Hindlimb muscle (tissue), 1 donor: ENCODE measurements at places on chromosomes 6 and 20.

- DNase-seq, result no peak
Observed at GRCh38 chr6:157505912-157506491, 125.0 kb downstream of the ZDHHC14 start.

DNA sequence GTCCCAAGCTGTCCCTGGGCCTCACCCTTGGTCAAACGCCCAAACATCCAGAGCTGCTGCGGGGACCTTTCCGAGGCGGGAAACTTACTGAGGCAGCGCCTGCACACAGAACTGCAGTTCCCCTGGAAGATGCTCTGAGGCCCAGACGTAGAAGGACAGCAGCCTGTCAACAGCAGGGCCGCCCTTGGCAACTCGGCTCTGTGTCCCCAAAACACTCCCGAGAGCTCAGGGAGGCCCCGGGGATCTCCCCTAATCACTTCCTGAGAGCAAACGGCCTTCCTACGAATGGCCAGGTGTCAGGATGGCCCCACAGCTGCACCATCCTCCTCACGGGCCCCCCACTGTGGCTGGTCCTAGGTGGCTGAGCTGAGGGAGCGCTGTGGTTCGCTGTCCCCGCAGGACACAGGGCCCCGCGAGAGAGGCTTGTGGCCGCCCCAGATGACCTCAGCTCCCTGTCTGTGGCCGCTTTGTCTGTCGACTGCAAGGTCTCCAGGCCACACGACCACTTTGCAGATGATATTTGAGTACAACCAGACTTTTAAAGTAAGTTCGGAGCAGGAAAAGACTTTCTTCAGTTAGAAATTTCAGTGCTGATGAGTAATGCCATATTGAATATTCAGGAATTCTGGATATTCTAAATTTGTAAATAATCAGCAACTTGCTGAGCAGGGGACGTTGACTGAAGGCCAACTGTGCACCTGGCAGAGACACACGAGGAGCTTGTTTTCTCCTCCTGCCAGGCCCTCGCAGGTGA lies 46.0 kb downstream of the DLL1 start:
- no peak for DNase-seq

GRCh38 chr6:138953451-138953850 lies 34.6 kb downstream of the REPS1 start:
- DNase-seq, result no peak

GRCh38 chr6:33001685-33002084 lies 7.7 kb downstream of the HLA-DOA start:
- DNase-seq, result no peak

- DNase-seq, result no peak
Observed at GRCh38 chr6:2718334-2719092, 32.2 kb downstream of the MYLK4 start.

- no peak for DNase-seq
Observed at GRCh38 chr20:21820688-21821087, 115.2 kb downstream of the PAX1 start.

DNA sequence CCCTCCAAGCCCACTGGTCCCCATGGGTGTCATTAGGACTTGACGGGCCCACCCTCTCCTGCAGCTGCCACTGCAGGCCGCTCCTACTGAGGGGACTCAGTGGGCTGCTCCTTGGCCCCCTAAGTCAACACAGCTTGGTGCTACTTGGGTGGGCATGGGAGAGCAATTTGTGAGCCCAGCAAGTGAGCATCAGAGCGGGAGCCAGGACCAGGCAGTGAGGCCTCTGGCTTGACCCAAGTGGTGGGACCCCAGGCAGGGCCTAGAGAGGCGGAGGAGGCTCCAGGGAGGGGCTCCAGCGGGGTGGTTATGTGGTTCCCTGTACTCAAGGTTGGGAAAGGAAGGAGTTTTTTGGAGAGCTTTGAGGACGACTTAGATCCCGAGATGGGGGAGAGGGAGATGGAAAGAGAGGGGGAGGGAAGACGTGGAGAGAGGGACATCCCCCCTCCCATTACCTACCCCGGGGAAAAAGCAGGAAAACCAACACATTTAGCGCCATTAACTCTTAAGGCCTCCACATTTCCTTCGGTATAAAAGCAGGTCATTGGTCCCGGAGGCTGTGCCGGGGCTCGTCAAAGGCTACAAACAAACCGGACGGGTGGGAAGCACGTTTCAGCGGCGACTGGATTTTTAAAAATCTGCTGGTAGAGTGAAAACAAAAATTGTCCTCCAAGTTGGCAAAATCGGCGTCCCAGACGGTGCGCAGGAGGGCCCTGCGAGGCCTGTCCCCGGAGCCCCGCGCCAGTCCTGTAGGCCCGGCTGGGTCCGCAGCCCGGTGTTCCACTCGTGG lies 8.8 kb downstream of the FOXC1 start:
- no peak for DNase-seq

GRCh38 chr20:19916531-19917485 lies 100.4 kb upstream of the NAA20 start:
- DNase-seq, result no peak

GRCh38 chr6:36805096-36805797 lies 34.0 kb downstream of the CPNE5 start:
- no peak for DNase-seq

- DNase-seq, result no peak
Observed at GRCh38 chr20:62535964-62536363, 60.2 kb upstream of the GATA5 start.

DNA sequence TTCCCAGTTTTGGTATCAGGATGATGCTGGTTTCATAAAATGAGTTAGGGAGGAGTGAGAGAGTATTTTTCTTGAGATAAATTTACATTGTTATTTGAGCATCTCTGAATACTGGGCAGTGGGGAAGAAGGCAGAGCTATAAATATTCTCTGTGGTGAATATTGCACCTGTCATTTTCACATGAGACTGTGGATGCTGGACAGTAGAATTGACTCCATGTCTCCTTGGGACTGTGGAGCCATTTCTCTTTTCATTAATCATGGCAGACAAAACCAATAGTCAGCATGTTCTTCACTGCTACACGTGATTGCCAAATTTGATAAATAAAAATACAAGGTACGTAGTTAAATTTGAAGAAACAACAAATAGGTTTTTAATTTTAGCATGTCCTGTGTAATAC lies 81.2 kb upstream of the PHACTR1 start:
- DNase-seq, result no peak

DNA sequence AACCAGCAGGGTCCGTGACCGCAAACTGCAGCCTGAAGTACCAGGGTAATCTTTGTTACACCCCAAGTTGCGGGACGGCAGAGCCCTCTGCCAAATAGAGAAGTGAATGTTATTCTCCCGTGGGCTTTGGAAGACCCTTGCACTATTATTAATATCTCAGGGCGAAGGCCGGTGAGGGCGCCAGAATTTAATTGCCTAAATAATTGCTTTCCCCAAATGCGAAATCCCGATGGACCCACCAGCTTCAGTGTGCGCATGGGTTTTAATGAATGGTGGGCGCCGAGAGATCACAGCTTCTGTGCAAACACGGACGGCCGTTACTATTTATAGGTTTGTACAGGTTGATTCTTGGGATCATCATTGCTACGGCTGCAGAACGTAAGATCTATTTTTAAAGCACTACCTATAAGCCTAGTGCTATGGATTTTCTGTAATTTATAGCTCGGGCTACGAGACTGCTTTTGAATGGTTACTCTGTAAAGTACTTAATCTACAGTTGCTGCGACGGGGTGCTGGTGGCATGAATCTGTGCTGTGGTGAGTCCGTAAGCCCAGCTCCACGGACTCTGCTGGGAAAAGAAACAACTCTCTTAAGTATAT lies 15.2 kb upstream of the PHACTR3 start:
- no peak for DNase-seq

- DNase-seq, result no peak
Observed at GRCh38 chr6:159117563-159117962, 51.6 kb upstream of the FNDC1 start.

GRCh38 chr20:22525821-22526220 lies 58.6 kb downstream of the FOXA2 start:
- DNase-seq, result no peak

DNA sequence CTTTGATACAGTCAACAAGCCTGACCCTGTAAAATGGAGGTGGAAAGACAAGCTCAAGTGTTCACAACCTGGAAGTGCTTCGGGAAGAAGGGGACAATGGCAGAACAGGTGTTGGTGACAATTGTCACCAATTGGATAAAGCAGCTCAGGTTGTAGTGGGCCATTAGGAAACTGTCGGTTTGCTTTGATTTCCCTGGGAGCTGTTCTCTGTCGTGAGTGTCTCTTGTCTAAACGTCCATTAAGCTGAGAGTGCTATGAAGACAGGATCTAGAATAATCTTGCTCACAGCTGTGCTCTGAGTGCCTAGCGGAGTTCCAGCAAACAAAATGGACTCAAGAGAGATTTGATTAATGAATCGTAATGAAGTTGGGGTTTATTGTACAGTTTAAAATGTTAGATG lies 15.0 kb downstream of the CCR6 start:
- no peak for DNase-seq

DNA sequence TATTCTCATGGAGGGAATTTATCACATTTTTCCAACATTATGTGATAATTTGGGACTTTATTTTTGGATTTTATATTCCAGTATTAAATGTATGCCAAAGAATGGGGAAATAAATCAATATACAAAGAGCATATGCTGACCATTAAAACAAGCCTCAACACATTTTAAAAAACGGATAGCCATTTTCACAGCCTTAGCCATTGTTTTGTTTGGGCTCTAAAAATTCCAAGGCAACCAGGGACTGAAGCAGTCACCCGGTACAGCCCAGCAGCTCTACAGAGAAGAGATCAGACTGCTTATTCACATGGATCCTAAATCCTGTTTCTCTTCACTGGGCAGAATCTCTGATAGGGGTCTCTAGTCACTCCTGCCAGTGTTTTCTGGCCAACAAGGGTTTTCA lies 150.2 kb upstream of the OGFRL1 start:
- peak; percentile 37 for DNase-seq

GRCh38 chr20:37570419-37570818 lies 42.7 kb upstream of the BLCAP start:
- no peak for DNase-seq

DNA sequence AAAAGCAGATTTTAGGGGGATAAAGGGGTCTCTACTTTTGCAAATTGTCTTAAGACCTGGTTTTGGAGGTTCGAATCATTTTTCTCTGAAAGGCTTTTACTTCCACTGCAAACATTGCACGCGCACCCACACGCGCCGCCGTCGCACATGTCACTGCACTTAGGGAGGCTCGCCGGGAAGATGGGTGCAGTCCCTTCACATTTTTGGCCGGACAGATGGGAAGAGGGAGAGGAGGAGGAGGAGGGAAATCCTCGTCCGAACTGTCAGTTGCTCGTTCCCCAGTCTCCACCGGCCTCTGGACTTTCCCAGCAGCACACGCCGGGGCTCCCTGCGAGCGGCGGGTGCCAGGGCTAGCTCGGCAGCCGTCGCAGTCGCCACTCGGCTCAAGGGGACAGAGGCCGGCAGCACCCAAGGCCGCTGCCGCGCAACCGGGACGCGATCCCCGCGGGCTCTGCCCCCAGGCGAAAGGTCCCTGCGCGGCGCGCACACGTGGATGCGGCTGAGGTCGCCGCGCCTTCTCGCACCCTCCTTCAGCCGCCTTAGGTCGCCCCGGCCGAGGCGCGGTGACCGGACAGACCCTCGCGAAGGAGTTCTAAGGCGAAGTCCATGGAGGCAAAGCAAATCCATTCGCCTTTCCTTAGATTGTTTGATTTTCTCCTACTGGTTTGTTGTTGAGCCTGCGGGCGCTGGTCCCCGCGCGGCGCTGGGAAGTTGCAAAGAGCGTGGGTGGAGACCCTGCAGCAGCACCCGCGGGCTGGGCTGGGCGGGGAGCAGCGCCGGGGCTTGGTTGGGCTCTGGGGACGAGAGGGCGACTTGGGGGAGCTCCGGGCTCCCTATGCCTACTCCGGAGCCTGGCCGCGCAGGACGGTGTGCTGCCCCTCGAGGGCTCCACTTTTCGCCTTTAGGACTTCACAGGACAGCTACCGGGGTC lies 1.2 kb downstream of the MYB start:
- no peak for DNase-seq

DNA sequence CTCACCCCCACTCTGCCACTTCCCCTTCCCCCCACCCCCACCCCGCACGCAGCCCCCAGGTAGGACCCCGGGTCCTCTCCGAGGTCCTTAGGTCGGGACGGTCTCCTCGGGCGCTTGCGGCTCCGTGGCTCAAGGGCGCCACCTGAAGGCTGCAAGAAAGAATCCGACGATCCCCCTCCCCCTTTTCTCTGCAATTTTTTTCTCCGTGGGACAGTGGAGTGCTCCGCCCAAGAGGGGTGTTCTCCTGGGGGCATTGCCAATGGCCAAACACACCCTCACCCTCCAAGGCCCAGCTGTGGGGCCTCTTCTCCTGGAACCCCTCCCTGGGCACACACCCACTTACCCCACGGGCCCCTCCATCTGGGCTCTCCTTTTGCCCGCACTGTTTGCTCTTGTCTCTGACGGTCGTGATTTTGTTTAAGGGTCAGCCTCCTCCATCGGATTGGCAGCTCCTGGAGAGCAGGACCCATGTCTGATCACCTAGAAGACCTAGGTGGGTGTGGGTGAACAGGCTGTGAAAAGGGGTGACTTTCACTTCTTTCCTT lies 1.1 kb upstream of the TMEM74B start:
- DNase-seq, result peak; percentile 19

- no peak for DNase-seq
Observed at GRCh38 chr20:31760519-31761240, 21.6 kb downstream of the TPX2 start.

- no peak for DNase-seq
Observed at GRCh38 chr20:64058536-64058935, 4.5 kb upstream of the TCEA2 start.

- no peak for DNase-seq
Observed at GRCh38 chr6:163099621-163100171, 314.8 kb upstream of the QKI start.

DNA sequence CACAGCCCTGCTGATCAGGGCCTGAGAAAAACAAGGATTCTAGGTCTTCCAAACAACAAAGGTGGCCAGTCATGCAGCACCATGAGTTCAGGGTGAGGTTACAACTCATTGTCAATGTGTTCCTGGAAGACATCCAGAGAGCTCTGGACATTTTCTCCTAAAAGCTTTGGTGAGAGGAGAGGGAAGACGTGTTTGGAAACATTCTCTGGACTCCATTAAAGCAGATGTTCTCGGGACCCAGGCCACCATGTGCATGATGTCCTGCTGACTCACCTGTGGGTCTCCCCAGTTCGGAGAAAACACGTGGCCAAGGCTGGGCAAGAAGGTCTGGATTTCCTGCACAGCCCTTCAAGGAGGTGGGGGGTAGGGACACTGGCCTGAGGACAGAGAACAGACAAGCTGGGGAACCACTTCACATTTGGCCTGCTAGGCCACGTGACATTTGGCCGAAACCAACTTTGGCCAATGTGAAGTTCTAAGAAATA lies 61.6 kb downstream of the KCNB1 start:
- DNase-seq, result no peak

DNA sequence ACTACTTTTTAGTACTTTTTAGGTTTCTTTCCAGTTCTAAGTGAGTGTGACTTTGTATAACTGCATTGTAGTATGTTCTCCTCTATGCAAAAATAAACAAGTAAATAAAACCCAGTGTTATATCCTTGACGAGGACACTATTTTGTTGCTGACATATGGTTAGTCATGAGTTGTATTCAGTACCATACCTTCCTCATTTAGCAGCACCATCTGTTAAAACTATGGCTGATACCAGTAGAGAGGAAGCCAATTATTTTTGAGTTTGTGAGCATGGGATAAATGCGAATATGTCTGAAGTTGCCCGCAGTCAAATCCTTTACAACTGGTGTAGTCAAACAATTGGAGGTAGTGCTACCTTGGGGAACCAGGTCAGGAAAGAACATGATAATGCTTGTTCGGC lies 74.1 kb downstream of the CDKAL1 start:
- no peak for DNase-seq

GRCh38 chr6:127117979-127118297 lies 533 bp upstream of the RSPO3 start:
- no peak for DNase-seq
